ENCODE measurements at places on chromosomes 7 and 10. TPM values are rescaled to one million over a fixed set of nuclear protein-coding genes. Genes with fewer than 3 reads are reported as not detected.

INHBA gene
- total RNA-seq = 1.7 TPM

PLXNA4 gene
- 29.2 TPM for total RNA-seq

CYP26C1 gene
- total RNA-seq = not detected

IQUB gene
- total RNA-seq = not detected

AGR2 gene
- not detected for total RNA-seq

NPSR1 gene
- not detected for total RNA-seq

ABCC2 gene
- total RNA-seq = 0.90 TPM

LRCH4 gene
- total RNA-seq = 19.7 TPM

DNA sequence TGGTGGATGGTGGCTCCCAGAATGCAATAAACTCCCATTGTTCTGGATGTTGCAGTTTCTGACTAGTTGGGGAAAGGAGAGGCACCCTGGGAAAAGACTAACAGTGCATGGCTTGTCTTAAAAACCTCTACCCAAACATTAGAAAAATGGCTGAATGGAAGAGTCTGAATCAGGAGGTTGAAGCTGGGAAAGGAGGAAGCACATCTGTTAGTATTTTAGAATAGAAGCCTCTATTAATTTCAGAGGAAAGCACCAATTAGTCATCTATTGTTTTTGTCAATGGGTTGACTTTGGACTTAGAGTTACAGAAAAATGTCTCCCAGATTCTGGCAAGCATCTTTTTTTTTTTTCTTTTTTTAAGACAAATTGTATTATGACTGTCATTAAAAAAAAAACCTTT is 56.1 kb upstream of the ELMO1 start:
- DNase-seq = no peak

DNA sequence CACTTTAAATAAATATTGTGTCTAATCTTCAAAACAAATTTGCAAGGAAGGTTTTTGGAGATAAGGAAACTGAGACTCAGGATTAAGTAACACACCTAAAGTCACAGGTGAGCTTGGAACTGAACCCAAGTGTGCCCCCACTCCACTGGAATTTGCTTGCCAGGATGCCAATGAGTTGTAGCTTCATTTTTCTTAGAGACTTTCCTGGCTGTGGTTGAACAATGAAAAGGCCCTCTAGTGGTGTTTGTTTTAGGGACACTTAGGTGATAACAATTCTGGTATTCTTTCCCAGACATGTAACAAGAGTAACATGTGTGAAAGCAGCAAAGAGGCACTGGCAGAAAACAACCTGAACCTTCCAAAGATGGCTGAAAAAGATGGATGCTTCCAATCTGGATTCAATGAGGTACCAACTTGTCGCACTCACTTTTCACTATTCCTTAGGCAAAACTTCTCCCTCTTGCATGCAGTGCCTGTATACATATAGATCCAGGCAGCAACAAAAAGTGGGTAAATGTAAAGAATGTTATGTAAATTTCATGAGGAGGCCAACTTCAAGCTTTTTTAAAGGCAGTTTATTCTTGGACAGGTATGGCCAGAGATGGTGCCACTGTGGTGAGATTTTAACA is 1.5 kb downstream of the IL6 start:
- DNase-seq = peak; percentile 76

GRCh38 chr7:139946533-139946932 is 116.2 kb downstream of the PARP12 start:
- DNase-seq = no peak

- peak; percentile 52 for DNase-seq
Measured at GRCh38 chr7:100799037-100799896, 28.1 kb downstream of the EPHB4 start.

- no peak for DNase-seq
Measured at GRCh38 chr10:100774223-100774622, 28.8 kb downstream of the PAX2 start.

DNA sequence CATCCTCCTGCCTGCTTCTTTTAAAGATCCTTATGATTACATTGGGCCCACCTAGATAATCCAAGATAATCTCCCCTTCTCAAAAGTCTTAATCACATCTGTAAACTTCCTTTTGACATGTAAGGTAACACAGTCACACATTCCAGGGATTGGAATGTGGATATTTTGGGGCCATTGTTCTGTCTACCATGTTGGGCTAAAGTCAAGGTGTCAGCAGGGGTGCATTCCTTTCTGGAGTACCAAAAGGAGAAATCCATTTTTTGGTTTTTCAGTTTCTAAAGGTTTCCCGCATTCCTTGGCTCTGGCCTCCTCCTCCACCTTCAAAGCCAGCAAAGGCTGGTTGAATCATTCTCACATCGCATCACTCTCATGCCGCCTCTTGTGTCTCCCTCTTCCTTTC is 197.6 kb upstream of the NFE2L3 start:
- no peak for DNase-seq

- DNase-seq = peak; percentile 28
Measured at GRCh38 chr7:42831718-42832522, 80.0 kb downstream of the C7orf25 start.

- peak; percentile 72 for DNase-seq
Measured at GRCh38 chr10:12638103-12638502, 288.8 kb downstream of the CAMK1D start.

GRCh38 chr7:136134503-136134902 is 157.3 kb upstream of the MTPN start:
- peak; percentile 73 for DNase-seq

GRCh38 chr10:63145782-63146181 is 12.7 kb downstream of the NRBF2 start:
- DNase-seq = no peak

DNA sequence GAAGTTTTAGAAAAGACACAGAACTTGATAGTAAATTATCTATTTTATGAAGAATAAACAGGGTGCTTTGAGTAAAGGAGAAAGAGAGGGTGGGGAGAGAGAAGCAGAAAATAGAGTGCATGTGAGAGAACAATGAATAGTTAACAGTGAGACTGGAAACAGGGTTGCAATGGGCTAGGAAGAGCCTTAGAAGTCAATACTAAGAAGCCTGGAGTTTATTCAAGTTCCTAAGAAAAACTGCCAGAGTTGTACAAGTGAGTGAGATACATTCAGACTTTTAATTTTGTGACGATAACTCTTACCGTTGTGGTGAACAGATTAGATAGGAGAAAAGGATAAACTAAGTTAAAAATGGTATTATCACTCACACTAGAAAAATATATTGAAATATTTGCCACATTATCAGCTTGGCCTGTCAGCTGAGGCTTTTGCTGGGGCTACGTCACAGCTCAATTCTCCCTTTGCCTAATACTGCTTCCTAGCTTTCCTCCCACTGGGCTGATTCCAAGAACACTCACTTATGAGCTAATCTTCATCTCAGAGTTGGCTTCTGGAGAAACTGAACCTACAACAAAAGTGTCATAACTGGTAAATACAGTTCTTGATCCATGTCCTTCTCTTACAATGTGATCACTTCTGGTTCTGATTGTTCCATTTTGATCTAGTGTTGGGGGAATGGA is 92.7 kb downstream of the SEMA3D start:
- no peak for DNase-seq

- peak; percentile 15 for DNase-seq
Measured at GRCh38 chr7:774161-775109, 47.4 kb upstream of the PRKAR1B start.

GRCh38 chr7:155863721-155864151 is 51.5 kb upstream of the SHH start:
- DNase-seq = no peak
